HuH-7.5 (cell line): ENCODE measurements at places on chromosomes 1 and 21.

DNA sequence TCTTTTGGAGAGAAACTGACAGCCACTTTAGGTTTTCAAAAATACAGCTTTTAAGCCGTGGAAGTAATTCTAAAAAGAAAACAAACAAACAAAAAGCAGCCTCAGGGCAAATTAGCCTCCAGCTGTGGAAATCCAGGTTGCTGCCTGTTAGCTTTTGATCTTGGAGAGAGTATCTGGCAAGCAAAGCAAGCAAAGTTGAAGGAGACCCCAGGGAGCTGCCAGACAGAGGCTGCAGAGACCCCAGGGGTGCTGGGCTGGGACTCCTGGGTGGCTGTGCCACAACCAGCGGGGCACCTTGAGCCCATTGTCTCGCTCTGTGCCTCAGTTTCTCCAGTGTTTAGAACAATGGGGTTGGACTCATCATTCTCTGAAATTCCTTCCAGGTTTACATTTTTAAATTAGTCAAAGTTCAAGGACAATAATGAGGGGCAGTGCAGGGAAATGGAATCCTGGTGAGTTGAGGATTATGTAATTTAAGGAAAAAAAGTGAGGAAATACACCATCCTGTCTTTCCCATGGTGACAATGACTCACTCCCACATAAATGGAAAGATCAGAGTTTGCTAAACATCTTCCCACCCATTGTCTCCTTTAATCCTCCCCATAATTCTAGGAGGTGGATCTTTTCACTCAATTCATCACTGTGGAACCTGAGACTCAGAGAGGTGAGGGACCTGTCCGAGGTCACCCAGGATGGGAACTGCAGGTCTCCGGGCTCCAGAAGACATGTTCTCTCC lies 480.5 kb downstream of the MATN1 start:
- no peak for DNase-seq

DNA sequence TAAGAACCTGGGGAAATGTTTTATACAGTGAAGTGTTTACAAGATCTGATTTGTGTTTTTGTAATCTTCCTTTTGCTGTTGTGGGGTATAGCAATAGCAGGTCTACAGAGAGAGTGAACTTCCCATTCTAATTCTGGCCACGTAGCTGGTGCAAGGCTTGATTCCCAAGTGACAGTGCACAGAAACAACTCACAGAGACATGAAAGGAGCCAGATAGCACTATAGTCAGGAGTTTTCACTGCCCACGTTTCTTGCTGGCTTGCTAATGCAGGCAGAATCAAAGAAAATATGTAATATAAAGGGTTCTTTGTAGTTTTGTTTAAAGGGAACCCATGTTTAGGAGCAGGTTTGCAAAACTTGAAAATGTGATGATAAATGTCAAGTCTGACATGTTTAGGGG lies 170.9 kb upstream of the IVNS1ABP start:
- DNase-seq, result no peak

DNA sequence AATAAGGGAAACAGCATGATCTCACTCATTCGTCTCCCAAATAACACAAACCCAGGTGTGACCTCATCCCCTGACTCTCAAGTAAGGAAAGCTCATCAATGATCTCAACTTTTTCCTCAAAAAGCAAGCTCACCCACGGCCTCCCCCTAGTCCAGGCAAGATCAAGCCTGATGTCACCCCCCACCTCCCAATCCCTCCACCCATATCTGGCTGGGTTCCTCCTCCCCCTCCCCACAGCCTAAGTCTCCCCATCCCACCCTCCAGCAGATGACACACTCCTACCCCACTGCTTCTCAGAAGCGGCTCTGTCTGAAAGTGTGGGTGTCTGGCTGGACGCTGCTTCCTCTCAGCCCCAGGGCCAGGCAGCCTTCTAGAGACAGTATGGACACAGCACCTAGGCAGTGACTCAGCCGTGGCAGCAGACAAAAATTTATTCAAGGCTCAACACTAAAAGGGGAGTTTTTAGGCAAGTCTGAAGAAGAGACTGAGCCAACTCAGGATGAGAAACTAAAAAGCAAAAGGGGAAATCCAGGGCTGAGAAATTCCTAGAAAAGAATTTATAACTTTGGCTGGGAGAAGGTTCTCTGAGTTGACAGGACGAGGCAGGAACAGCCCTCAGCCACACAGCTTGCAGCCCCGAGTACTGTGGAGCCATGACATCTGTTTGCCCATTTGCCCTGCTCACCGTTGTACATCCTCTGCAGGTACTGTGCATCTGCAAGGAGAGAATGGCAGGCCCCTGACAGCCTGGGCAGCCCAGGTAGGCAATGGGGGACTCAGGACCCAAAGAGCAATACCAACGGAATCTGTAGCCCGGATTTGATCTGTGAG lies 81.6 kb upstream of the LRRC8D start:
- DNase-seq, result no peak

GRCh38 chr1:226602186-226603021 lies 53.8 kb downstream of the STUM start:
- DNase-seq, result no peak

DNA sequence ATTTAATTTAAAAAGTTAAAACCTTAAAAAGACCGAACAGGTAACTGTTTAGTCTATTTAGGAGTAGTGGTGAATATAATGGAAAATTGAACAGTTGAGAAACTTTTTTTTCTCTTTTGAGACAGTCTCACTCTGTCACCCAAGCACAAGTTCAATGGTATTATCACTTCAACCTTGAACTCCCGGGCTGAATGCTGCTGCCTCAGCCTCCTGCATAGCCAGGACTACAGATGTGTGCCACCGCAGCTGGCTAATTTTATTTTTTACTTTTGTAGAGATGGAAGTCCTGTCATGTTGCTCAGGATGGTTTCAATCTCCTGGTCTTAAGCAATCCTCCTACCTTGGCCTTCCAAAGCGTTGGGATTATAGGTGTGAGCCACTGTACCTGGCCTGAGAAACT lies 16.2 kb upstream of the GBP2 start:
- no peak for DNase-seq

- no peak for DNase-seq
These were observed 7.9 kb downstream of the LAX1 start for GRCh38 chr1:203772836-203773235.

GRCh38 chr21:34807146-34807880 lies 138.5 kb downstream of the CLIC6 start:
- DNase-seq, result no peak

DNA sequence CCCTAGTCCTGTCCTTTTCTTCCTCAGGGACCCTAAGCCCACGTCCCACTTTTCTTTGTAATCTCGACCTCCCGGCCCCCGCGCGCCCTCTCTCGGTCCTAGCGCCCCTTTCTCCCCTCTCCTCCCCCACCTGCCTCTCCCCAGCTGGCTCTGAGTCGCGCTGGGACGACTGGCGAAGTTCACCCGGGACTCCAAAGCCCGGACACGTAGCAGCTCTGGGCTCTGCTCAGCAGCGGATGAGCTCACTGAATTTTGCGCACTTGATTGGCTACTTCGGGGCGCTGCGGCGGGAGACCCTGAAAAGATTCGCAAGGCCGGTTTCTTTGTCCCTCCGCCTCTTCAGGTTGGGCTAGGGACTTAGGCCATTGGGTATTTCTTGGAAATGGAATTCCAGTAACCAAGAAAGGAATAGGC lies 16.3 kb upstream of the ACKR1 start:
- no peak for DNase-seq

- DNase-seq, result no peak
These were observed 15.8 kb upstream of the CCDC190 start for GRCh38 chr1:162876751-162877150.

GRCh38 chr1:25008192-25008485 lies 78.1 kb upstream of the RUNX3 start:
- no peak for DNase-seq

DNA sequence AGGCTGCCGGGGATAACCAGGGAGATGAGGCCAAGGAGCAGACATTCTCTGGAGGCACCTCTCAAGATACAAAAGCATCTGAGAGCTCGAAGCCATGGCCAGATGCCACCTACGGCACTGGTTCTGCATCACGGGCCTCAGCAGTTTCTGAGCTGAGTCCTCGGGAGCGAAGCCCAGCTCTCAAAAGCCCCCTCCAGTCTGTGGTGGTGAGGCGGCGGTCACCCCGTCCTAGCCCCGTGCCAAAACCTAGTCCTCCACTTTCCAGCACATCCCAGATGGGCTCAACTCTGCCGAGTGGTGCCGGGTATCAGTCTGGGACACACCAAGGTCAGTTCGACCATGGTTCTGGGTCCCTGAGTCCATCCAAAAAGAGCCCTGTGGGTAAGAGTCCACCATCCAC lies 19.4 kb upstream of the SH3D21 start:
- DNase-seq, result no peak

- peak; percentile 47 for DNase-seq
These were observed 46.0 kb upstream of the MACF1 start for GRCh38 chr1:39158327-39159086.

- peak; percentile 14 for DNase-seq
These were observed 36.1 kb upstream of the RGS1 start for GRCh38 chr1:192539297-192540092.
